ENCODE measurements at places on chromosomes 3 and 15. TPM values are rescaled to one million over a fixed set of nuclear protein-coding genes. Genes with fewer than 3 reads are reported as not detected.

- DNase-seq, result no peak
Measured at GRCh38 chr15:25789211-25789610, 73.9 kb downstream of the ATP10A start.

DNA sequence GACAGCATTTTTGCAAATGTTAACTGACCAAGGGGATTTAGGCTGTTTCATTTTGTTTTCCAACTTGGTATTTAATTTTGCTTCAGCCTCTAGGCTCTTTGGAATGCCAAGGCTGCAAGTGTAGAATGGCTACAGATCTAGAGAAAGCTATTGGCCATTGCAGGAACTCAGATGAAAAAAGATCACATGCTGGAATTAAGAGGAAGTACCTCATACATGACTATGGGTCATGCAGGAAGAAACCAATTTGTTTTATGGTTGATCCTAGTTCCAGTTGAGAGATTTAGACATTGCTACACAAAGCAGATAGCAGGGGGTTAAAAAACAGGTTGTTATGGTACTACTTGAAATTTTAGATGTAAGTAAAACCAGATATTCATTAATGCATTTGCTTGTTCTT lies 12.7 kb upstream of the CLDN16 start:
- no peak for DNase-seq

DNA sequence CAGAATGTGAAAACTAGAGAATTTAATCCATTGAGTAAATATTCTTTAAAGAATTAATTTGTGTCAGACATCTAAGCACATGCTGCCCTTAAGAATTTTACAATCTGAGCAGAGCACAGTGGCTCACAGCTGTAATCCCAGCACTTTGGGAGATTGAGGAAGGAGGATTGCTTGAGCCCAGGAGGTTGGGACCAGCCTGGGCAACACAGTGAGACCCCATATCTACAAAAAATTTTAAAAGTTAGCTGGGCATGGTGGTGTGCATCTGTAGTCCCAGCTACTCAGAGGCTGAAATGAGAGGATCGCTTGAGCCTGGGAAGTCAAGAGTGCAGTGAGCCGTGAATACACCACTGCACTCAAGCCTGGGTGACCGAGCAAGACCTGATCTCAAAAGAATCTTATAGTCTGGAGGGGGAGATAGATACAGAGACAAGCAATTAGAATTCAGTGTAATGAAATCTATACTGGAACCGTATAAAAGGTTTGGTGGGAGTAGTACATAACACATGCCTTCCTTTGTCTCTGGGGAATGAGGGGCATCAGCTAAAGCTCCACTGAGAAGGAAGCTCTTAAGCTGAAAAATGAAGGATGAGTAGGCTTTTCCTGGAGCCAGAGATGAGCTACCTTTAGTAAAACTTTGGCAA lies 21.2 kb downstream of the ATP11B start:
- DNase-seq, result no peak

DNA sequence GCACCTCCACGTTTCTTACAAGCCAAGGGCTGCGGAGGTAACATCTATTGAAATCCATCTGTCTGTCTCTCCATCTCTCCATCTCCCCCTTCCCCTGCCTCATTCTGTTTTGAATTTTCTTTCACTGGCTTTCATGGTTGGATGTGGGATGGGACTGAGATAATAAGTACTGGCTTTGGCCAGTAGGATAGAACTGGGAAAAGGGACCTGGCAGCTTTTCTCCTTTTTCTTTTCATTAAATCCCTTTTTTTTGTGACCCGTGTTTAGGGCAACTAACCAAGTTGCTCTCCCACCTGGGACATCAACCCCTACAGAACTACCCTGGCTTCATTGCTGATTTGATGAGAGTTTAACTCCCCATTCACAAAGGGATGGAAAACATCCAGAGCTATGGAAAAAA lies 66.8 kb upstream of the ADAMTSL3 start:
- DNase-seq, result no peak

TGM5 gene
- not detected for polyA plus RNA-seq

GRCh38 chr3:18425641-18426257 lies 610 bp upstream of the SATB1 start:
- peak; percentile 66 for DNase-seq

DNA sequence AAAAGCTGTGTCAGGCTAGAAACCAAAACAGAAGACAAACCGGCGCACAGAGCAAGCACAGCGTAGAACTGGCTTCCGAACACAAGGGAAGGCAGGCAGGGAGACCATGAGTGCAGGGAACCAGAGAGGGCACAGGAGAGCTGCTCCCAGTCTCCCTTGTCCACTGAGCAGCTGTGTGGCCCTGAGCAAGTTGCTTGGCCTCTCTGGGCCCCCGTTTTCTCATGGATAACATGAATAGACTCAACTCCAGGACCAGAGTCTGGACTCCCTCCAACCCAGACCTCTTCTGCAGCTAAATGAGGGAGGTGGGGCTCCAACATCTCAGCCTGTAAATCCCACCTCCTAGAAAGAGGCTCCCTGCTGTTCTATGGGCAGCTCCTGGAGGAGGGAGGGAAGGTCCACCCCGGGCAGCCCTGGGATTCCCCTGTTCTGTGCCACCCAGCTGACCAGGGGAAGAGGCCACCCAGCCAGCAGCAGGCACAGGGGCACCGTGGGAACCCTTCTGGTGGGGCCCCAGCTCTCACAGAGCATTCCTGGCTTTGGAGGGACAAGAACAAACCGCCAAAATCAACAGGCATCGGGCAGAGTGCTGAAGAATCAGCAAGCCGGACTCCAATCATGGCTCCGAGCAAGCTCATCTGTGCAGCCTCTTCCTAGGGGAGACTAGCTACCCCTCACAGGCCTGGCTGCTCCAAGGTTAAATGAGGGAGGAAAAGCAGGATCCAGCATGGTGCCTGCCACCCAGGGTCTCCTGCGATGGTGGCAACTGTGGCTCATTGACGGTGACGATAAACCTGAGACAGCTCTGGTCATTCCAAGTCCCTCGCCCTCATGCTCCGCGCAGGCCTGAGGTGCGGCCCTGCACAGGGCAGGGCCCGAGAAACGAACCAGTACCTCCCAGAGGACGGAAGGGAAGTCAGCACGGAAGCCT lies 15.1 kb downstream of the XXYLT1 start:
- DNase-seq, result peak; percentile 30
